ENCODE measurements at places on chromosomes 5 and 9. TPM values are rescaled to one million over a fixed set of nuclear protein-coding genes. Genes with fewer than 3 reads are reported as not detected.
A peak's percentile ranks its signal among the peaks of the same experiment; 100 is the strongest.

The SAXO1 gene
- total RNA-seq: not detected

The GRIN3A gene
- not detected for total RNA-seq

The PSMD5 gene
- 21.8 TPM for total RNA-seq

The CKMT2 gene
- 0.56 TPM for total RNA-seq

The ACSL6 gene
- 0.09 TPM for total RNA-seq

The LHX3 gene
- not detected for total RNA-seq

The CCDC112 gene
- total RNA-seq: 5.9 TPM

The C5orf63 gene
- 1.9 TPM for total RNA-seq

DNA sequence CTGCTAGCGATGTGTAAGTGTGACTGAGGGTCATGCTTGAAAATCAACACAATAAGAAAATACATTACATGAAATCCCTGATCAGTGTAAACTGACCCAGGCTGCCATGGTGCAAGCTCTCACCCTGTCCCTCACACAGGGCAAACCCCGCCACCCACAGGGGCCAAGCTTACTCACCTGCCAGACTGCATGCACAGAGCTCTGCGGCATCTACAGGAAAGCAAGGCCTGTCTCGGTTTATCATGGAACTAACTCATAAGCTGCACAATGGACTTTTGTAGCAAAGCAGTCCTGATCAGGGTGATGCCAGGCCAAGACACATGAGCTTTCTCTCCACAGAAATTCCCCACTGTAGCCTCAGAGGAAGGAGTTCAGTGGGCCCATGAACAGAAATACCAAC lies 9.7 kb downstream of the IPPK start:
- DNase-seq: no peak

DNA sequence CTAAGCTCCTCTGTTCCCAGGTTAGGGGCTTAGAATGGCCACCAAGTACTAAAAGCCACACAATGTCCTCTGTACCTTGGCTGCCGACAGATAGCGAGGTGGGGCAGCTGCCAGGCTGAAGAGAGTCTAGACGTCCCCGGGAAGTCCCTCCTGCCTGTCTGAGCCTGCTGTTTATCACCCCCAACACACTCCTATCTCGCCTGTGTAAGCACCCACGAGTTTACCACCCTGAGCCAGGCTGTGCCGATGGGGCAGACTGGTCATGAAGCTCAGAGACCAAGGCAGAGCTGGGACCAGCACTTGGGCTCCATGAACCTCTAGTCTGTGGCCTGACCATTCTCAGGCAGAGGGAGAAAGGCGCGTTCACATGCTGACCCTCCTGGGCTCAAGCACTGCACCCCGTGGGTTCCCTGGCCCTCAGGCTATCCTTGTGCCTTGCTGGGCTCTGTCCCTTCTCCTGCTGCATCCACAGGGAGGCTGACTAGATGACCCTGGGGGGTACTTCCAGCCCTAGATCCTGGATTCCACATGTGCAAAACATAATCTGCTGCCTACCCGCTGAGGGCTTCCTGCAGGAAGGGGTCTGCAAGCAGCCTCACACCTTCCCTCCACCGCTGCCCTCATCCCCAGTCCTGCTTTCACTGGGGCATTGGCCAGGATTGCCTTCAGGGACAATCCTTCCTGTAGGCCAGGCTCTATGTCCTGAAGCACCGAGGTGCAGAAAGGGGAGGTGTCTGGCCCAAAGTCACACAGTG lies 18.6 kb upstream of the SLC25A51 start:
- DNase-seq: no peak

DNA sequence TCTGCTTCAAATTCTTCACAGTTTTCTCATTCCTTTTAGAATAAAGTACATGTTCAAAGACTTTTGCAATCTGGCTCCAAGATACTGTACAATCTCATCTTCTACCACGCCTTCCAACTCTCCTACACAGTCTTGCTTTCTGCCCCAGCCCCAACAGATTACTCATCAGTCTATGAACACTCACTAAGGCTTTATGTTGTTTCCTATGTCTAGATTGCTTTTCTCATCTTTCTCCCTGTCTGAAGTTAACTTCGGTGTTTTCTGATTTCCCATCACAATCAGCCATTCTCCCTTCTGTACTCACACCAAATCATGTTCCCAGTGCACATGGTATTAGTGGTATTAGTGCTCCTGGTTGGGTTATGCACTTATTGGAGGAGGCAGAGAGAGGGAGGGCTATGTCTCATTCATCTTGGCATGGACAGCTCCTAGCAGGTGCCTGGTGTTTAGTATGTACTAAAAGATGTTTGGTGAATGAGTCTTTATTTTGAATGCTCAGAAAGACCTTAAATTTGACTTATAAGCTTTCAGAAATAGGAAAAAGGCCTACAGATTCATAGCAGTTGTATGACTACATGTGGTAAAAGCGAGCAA lies 44.0 kb upstream of the ZNF608 start:
- DNase-seq: no peak

GRCh38 chr5:3226196-3226920 lies 369.3 kb upstream of the IRX1 start:
- no peak for DNase-seq

- peak; percentile 72 for DNase-seq
These were observed 24.9 kb downstream of the MELK start for GRCh38 chr9:36597412-36598178.

DNA sequence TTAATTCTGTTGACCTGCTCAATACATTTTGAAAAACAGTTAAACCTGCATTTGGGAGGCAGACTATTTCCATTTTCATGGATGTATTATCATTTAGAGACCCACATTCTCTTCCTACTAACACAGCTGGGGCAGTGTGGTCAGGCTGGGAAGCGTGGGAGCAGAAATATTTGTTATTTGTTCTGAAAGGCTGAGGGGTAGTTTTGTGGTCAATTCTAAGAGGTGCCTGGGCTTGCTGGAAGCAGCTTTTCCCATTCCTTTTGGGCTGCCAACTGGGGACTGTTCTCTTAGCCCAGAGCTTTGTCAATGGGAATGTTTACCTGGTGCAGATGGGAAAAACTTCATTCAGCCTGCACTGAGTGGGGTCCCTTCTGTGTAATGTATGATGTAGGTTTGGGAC lies 171.4 kb upstream of the DAP start:
- no peak for DNase-seq

DNA sequence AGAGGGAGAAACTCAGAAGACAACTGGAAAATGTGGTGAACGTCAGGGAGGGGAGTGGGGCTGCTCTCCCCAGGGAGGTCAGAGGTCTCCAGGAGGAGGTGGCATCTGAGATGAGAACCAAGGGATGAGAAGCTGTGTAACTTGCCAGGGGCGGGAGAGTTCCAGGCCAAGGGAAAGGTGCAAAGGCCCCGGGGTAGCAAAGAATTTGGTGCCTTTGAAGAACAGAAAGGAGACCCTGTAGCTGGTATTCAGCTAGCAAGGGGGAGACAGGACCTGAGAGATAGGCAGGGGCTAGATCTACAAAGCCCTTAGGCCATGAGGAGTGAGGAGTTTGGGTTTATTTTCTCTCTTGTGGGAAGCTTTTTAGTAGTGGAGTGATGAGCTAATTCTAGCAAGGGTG lies 3.3 kb downstream of the DNM1 start:
- DNase-seq: no peak

GRCh38 chr5:131974016-131974415 lies 28.6 kb upstream of the MEIKIN start:
- DNase-seq: no peak

GRCh38 chr5:149809931-149810691 lies 80.0 kb downstream of the PPARGC1B start:
- DNase-seq: no peak

DNA sequence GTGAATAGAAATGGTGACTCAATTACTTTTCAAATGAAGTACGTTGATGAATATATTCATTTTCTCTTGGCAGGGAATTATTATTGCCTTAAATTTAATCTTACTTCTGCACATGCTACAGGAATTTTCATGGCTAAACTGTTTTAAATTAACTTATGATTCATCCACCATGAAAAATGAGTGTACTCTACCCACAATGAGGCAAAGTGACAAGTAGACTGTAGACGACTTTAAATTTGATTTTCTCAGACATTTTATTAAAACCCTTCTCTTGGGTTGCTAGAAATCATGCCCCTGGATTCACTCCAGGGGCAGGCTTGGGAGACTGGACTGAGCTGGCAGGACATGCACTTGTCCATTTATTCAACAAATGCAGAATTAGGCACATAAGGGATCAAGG lies 23.5 kb upstream of the ERAP2 start:
- DNase-seq: no peak

DNA sequence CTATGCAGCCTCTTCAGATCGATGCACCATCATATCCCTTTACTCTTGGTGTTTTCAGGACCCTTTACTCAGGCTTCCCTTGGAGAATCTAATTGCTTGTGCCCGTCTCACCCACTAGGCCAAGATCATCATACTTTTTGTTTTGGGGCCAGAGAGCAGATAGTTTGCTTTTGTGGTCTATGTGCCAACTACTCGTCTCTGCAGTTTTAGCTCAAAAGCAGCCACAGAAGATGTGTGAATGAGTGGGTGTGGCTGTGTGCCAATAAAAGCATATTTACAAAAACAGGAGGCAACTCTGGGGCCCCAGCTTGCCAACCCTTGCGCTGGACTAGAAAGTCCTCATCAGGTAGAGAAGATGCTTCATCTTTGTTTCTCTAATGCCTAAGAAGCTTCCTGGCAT lies 216.8 kb downstream of the SEMA5A start:
- DNase-seq: no peak

GRCh38 chr9:116703634-116704033 lies 16.5 kb downstream of the TRIM32 start:
- no peak for DNase-seq

DNA sequence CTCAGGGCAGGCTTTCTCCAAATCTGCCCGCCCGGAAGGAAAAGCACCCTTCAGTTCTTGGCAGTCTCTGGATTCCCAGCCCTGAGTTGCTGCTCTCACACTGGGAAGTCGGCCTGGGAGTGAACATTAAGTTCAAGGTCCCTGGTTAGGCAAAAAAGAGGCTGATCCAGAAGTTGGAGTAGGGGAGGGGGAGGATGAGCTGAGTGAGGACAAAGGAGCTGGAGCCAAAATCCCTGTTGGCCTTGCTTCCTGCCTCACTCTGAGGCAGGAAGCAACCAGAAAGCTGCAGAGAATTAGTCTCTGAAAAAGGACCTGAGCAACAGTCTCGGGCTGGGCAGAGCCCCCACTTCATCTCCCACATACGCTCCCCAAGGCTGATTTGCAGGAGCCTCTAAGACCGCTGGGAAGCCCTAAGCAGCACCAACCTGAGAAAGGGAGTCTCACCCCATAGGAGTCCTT lies 15.0 kb upstream of the RPS14 start:
- peak; percentile 64 for DNase-seq

- DNase-seq: no peak
These were observed 399.5 kb downstream of the ENC1 start for GRCh38 chr5:74240783-74241750.

- no peak for DNase-seq
These were observed at the start of gene NMUR2 for GRCh38 chr5:152405145-152405544. TSS of gene NMUR2 (minus strand) at chr5:152405279. CDS start at chr5:152405113, 166 bp downstream.
